Breast epithelium (tissue), 4 donors: ENCODE measurements at places on chromosomes 1 and 21. TPM values are rescaled to one million over a fixed set of nuclear protein-coding genes. Genes with fewer than 3 reads are reported as not detected.

GRCh38 chr1:33334081-33334552, 13.2 kb upstream of the A3GALT2 start:
- no peak for DNase-seq
- no peaks in the 10 kb centered on the region for H3K27me3 ChIP-seq

- H3K36me3 ChIP-seq = no peaks in the 10 kb centered on the region
- DNase-seq = no peak
- no peaks in the 10 kb centered on the region for H3K27me3 ChIP-seq
Measured at GRCh38 chr21:43877936-43878575, 13.0 kb downstream of the AGPAT3 start.

The PLA2G2C gene
- not detected for total RNA-seq

- H3K36me3 ChIP-seq = no peaks in the 10 kb centered on the region
- no peak overlapping the region for H3K4me3 ChIP-seq
- no peak for DNase-seq
- H3K27me3 ChIP-seq = no peaks in the 10 kb centered on the region
- no peaks in the 10 kb centered on the region for H3K4me1 ChIP-seq
Measured at GRCh38 chr1:21066356-21067012, 110.2 kb downstream of the EIF4G3 start.

- peak overlapping the region; percentile 89 for H3K27ac ChIP-seq
- peak; percentile 36 for DNase-seq
- H3K27me3 ChIP-seq = no peaks in the 10 kb centered on the region
- peaks cover 3% of the 10 kb centered on the region for H3K4me1 ChIP-seq
Measured at GRCh38 chr1:89523572-89524368, 859 bp upstream of the LRRC8B start.

- H3K27ac ChIP-seq = no peak overlapping the region
- no peak for DNase-seq
- no peaks in the 10 kb centered on the region for H3K4me1 ChIP-seq
- no peaks in the 10 kb centered on the region for H3K27me3 ChIP-seq
Measured at GRCh38 chr1:160167056-160167455, 15.7 kb downstream of the ATP1A4 start.

DNA sequence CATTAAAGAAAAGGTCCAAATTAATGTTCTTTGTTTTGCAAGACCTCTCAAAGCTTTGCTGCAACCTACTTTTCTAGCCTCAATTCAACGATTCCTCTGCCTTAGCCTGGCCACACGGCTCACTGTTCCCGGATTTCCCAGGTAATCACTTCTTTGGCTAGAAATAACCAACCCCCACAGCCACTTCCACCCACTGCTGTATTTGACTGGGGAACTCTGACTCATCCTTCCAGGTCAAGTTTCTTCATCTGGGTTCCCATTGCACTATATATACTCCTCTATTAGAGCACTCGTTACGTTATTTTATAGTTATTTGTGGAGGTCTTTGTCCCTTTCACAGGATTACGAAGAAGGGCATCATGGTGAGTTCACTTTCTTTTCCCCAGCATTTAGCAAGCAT, 185.9 kb downstream of the CACNA1E start:
- H3K27ac ChIP-seq = no peak overlapping the region
- no peaks in the 10 kb centered on the region for H3K36me3 ChIP-seq
- DNase-seq = no peak
- no peaks in the 10 kb centered on the region for H3K27me3 ChIP-seq
- H3K4me1 ChIP-seq = no peaks in the 10 kb centered on the region

DNA sequence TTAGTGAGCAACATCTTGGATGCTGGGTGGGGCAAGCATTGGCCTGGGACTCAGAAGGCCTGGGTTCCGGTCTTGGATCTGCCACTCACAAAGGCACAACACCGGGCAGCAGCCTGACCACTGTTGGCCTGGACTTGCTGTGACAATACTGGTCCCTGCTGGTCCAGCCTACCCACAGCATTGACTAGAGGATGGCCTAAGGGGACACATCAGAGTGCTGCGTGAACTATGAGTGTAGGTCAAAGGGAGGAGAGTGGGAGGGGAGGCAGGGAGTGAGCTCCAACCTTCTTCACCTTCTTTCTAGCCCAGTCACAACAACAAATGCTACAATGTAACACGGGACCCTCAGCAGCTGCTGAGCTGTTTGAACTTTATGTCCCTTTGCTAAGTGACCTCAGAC, 31.1 kb downstream of the TMEM50A start:
- H3K4me1 ChIP-seq = no peaks in the 10 kb centered on the region
- no peak for DNase-seq
- no peaks in the 10 kb centered on the region for H3K27me3 ChIP-seq
- no peaks in the 10 kb centered on the region for H3K36me3 ChIP-seq
- H3K4me3 ChIP-seq = no peak overlapping the region

- no peaks in the 10 kb centered on the region for H3K27me3 ChIP-seq
- DNase-seq = no peak
- H3K4me1 ChIP-seq = no peaks in the 10 kb centered on the region
- no peaks in the 10 kb centered on the region for H3K36me3 ChIP-seq
- no peak overlapping the region for H3K4me3 ChIP-seq
Measured at GRCh38 chr1:67711855-67712212, 26.8 kb downstream of the GADD45A start.

- no peaks in the 10 kb centered on the region for H3K36me3 ChIP-seq
- no peak for DNase-seq
- H3K27ac ChIP-seq = no peak overlapping the region
Measured at GRCh38 chr1:219906924-219907771, 21.2 kb downstream of the SLC30A10 start.

GRCh38 chr21:42012763-42013329, 2.7 kb upstream of the ZBTB21 start:
- no peak overlapping the region for H3K4me3 ChIP-seq
- no peak for DNase-seq
- H3K4me1 ChIP-seq = no peaks in the 10 kb centered on the region
- no peaks in the 10 kb centered on the region for H3K27me3 ChIP-seq
